ENCODE measurements at places on chromosomes 11 and 22.

- DNase-seq, result no peak
These were observed 148.1 kb downstream of the FBXO7 start for GRCh38 chr22:32622744-32623110.

DNA sequence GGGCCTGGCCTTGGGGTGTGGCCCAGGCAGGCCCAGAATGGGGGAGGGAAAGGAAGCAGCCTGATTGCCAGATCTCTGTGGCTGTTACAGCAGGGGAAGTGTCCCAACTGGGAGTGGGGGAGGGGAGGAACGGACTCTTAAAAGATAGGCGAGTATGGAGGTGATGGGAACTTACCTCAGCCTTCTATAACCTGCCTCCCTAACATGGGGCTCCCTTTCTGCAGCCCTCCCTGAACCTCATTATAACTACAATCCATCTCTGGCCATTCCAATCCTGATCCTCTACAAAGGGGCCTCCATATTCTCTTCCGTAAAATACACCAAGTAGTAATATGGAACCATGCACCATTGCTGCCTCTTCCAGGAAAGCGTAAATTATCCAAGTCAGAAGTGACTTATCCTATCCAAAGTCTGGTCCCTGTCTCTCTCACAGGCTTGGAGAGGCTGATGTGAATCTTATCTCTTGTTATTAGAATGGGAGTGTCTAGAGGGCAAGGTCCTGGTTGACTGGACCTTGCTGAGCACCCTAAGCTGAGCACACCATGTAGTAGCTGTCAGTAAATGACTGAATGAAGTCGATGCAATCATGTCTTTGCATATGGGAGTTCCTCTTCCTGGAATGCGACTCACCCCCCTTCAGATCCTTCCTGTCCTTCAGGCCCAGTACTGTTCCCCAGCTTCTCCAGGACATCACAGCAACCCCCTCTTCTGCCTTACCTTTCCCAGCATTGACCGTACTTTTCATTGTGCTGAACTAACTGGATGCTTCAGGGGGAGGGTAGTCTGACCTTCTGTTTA is 5.9 kb downstream of the RHOG start:
- peak; percentile 80 for DNase-seq

- no peak for DNase-seq
These were observed 229.1 kb downstream of the LARGE1 start for GRCh38 chr22:33691057-33691630.

DNA sequence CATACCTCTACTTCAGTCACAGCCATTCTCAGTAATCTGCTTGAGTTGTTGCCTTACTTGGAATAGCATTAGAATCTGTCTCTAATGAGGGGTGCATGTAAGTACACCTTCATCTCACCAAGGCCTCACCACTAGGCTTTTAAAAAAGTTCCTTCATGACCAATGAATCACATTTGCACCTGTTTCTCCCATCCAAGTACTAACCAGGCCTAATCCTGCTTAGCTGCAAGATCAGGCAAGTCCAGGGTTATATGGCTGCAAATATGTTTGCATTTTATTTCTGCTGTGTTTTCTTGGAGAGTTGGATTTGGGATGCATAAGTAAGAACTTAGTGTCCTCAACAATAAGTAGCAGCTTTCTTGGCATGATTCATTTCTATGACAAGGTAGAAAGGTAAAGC is 66.9 kb downstream of the BBOX1 start:
- DNase-seq, result no peak

- DNase-seq, result no peak
These were observed 248.7 kb upstream of the ARHGAP42 start for GRCh38 chr11:100438376-100438775.

- no peak for DNase-seq
These were observed 117.3 kb upstream of the POU2AF2 start for GRCh38 chr11:111128076-111128870.

GRCh38 chr11:29352273-29352795 is 664.5 kb downstream of the KCNA4 start:
- no peak for DNase-seq

- DNase-seq, result no peak
These were observed 941.6 kb upstream of the CHORDC1 start for GRCh38 chr11:91164452-91164822.

GRCh38 chr11:47161134-47161854 is 15.4 kb downstream of the ARFGAP2 start:
- no peak for DNase-seq

DNA sequence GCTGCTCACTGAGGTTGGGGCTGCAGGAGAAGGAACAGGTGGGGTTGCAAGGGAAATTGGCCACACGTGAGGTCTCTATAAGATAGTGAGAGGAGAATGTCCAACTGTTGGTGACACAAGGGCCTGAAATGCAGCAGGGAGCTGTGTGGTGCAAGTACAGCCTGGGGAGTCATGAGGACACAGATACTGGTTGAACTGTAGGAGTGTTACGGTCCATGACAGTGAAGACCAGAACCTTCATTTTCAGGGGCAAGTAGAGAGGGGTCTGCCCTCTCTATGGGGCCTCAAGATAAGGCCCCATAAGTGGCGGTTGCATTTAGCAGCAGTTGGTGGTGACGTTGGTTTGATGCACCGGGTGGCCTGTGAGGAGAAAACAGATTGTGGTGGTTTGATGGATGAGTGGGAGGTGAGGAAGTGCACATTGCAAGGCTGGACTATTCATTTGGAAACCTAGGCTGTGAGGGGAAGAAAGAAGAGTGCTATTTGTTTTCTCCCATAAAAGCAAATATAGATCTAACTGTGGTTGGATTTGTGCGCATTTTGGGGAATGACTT is 39.4 kb downstream of the MICAL2 start:
- DNase-seq, result peak; percentile 56

GRCh38 chr11:26086028-26086427 is 245.9 kb upstream of the ANO3 start:
- DNase-seq, result no peak

GRCh38 chr11:128361451-128362020 is 225.8 kb downstream of the ETS1 start:
- DNase-seq, result peak; percentile 49

GRCh38 chr11:44899959-44900358 is 50.7 kb downstream of the TP53I11 start:
- DNase-seq, result peak; percentile 79

DNA sequence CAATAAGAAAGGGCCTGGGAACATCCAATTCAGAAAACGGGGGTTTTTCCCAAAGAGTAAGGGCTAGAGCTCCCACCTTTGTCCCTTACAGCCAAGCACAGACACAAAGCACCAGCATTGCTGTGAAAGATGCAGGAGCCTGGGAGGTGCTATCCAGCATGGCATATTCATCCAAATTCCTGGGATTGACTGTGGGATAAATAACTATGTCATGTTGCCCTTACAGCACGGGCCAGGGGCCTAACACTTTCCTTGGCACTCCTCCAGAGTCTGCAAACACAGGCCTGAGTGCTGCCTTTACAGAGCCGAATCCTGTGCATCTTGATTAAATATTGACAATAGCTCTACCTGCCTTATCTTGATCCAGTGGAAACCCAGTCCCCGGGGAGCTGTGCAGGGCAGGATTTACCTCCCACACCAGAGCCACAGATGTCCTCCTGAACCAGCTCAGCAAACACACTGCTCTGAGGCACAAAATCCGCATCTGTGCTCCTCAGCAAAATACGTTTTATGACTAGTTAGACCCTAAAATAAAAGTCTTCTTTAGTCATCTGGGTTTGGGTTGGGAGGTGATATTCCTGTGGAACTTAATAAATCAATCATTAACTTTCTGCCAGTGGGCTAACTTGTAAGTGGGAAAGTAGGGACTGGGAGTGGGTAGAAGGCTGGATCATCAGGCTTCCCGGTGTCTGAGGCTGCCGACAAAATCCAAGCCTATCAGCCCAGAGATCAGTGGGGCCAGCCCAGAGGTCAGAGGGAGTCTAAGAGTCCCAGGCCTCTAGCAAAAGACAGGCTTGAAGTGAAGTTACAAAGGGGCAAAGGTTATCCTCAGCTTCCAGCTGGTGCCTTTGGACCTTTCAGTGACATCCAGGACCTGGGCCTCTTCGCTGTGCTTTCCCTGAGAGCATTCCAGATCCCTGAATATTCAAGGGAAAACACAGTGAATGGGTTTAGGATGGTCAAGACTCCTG is 36.5 kb downstream of the POU2AF3 start:
- DNase-seq, result no peak

DNA sequence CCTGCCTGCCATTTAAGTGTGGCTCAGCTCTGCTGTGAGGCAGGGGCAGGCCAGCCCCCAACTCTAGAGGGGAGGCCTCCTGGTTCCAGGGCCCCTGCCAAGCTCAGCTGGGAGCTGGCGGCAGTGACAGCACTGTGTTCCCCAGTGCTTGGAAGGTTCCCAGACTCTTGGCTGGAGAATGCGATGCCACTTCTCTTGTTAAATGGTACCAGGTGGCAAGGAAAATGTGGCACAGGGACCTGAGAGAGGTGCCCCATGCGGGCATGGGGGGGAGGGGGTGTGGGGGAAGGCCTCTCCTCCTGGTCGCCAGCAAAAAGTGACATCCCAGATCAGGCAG is 8.4 kb upstream of the TNFRSF13C start:
- DNase-seq, result no peak

- no peak for DNase-seq
These were observed 15.1 kb upstream of the CYTH4 start for GRCh38 chr22:37267135-37267587.

DNA sequence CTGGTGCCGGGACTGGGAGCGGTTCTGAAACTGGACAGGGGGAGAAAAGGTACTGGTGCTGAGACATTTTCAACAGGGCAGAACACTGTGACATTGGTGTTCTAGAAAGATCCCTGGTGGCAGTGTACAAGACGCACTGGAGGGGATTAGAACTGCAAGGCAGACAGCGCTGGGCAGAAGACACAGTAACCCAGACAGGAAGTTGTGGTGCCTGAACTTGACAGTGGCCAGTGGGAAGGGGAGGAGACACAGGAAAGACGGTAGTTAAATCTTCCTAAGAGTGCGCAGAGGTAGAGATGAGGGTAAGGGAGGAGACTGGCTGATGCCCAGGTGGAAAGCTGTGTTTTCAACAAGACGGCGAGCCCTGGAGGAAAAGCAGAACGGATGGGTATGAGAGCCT is 24.5 kb downstream of the FAM227A start:
- peak; percentile 35 for DNase-seq

DNA sequence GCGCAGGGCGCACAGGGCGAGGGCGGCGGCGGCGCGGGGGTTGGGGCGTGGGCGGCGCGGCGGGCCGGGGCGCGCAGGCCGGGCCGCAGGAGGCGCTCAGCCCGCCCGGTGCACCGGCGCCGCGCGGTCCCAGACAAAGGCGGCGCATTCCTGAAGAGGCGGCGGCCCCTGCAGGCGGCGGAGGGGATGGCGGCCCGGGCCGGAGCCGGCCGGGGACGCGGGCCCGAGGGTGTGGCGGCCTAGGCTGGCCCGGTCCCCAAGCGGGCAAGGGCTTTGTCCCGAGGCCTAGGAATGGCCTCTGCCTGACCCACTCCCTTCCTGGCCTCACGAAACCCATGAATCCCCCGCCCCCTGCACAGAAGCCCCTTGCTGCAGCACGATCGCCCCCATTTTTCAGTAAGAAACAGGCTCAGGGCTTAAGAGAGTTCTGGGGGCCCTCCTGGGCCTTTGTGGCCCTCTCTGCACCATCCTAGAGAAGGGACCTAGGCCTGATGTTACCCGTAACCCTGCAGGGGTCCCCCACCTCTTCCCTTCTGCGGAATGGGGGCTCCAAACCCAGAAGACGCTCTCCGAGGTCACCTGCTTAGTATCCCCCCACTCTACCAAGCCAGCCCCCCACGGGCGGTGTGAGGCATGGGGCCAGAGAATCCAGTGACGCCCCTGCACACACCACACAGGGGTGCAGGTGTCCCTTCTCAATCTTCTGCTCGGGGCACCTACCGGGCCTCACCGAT is at the start of gene RTN4R:
Gene RTN4R (minus strand): TSS at position 40 of the 734 bp plus-strand sequence. CDS start 226 bp downstream, outside the sequence.
- DNase-seq, result no peak

DNA sequence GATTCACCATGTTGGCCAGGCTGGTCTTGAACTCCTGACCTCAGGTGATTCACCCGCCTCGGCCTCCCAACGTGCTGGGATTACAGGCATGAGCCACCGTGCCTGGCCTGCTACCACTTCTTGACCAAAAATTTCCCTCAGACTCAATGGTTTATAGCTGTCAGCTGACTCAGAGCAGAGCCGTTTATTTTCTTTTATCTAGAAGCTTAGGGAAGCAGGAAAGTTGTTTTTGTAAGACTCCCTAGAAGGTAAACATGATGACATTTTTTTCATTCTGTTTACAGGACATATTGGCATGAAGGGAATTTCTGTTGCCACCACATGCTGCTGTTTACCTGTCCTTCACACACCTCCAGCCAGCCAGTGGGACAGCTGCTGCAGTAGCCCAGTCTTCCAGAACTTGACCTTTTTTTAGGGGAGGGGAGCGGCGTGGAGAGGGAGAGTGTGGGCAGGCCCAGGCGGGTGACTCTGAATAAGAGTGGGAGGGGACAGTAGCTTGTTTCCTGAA is 56.1 kb upstream of the PTPRJ start:
- no peak for DNase-seq

DNA sequence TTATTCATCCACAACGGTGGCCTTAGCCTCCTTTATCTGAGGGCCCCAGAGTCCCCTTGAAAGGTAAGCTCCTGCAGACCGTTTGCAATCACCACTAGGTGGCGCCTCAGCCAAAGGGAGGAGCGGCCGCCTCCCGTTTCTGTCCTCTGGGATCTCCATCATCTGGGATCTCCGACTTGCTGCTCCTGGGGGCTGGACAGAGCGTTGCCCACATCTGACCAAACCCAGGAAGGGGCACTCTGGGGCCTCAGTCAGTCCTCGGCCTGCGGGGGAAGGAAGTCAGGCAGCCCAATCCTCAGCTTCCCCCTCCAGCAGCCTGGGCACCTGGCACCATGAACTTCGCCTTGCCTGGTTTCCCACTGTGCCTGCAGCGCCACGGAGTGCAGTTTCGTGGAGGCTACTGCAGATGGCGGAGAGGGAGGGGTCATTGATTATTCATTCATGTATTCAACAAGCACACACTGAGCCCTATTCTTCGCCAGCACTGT is 23.5 kb downstream of the TP53I11 start:
- DNase-seq, result no peak

DNA sequence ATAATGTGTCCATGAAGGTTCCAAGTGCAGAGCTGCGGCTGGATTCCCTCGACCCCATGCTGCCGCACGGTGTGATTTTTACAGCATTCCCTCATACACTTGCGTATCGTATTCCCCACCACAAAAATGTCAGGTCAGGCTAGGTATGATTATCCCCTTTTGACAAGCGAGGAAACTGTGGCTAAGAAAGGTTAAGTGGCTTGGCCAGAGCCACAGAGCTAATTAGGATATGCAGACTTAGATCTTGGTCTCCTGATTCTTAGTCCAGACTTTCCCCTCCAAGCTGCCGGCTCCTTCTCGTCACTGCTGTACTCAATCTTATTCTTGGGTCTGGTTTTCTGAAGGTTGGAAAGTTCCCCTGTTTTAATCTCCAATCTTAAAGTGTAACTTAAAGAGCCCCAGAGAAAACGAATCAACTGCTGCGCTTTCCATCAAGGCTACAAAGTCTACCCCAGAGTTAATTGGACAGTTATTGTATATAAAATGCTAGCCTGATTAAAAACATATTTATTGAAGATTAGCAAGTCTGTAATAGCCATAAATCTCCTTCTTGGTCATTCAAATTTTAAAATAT is 176.6 kb downstream of the ADAMTS15 start:
- DNase-seq, result no peak

DNA sequence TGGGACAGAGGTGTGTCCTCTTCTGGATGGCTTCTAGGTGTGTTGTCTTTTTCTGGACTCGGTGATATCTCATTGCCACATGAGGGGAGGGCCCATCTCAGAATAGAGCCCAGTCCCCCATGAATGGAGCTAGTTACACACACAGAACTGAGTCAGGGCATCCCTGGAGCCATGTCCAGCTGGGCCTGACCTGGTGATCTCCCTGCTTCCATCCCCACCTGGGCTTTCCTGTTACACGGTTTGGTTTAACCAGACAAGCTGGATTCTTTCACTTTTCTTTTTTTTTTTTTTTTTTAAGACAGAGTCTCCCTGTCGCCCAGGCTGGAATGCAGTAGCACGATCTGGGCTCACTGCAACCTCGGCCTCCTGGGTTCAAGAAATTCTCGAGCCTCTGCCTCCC is 6.1 kb upstream of the A4GALT start:
- no peak for DNase-seq
